ENCODE measurements at places on chromosomes 3 and 15.

DNA sequence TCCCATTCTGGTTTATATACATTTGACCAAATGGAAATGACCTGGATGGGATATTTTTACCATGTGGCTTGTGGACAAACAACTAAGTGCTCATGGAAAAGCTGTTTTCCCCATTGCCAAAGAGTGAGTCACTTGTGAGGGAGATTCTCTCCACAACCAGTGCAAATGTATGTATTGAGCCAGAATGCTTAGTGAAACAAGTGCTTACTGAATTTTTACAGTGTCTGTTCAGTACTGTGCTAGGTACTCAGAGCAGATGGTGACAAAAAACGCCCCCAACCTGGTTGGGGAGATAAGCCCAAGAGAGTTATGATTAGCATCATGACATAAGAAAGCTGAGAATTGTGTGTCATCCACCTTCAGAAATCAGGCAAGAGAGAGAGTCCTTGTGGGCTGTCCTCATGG, 2.3 kb downstream of the CHP1 start:
- DNase-seq, result no peak

DNA sequence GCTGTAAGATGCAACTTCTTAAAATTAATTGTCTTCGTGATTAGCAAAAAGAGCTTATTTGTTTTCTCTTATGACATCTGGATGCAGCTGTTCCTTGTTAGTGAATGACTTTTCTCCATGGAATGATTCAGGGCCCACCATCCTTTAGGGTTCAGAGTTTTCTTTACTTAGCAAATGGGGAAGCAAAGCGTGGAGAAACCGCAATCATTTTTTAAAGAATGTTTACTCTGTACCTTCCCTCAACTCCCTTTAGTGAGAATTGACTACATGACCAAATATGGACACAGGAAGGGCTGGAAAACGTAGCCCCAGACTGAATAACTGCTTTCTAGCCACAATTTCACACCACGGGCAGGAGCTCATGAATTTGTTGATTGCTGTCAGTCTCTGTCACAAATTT, 130.1 kb downstream of the EDEM1 start:
- no peak for DNase-seq

- no peak for DNase-seq
These were observed 108.4 kb downstream of the ADAMTSL3 start for GRCh38 chr15:83762367-83762766.

DNA sequence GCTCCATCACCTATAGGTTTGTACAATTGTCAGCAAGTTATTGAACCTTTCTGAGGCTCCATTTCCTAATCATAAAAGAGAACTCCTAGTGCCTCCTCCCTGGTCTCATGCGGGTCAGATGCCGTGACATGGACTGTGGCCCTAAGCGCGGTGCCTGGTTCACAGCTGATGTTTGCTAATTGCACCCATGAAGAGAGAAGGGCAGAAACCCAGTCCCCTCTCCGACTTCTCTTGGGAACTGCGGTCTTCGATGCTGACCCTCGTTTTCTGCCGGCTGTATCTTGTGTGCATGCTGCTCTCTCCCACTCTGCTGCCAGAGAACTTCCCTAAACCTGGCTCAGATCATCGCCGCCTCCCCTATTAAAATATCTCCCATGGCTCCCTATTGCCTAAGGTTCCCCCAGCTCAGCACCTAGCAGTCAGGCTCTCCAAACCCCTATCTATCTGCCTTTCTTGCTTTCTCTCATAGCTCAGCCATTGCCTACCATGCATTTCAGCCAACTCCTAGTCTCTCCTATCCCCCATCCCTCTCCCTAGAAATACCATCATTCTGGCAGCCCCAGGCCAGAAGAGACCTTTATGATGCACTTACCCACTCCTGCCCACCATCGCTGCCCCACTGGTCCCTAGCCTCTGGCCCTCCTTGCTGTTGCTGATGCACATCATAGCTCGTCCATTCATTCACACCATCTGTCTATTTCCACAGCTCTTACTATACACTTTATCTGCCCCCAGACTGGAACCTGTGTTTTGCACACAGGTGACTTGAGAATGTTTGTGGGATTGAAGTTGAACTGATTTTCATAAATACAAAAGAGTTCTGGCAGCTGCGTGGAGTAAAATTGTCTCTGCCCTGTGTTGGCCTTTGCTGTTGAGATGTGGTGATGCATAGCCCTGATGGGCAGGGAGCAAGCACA, 6.6 kb downstream of the ISG20 start:
- no peak for DNase-seq

GRCh38 chr3:151268267-151269235, 9.8 kb downstream of the P2RY14 start:
- DNase-seq, result no peak

DNA sequence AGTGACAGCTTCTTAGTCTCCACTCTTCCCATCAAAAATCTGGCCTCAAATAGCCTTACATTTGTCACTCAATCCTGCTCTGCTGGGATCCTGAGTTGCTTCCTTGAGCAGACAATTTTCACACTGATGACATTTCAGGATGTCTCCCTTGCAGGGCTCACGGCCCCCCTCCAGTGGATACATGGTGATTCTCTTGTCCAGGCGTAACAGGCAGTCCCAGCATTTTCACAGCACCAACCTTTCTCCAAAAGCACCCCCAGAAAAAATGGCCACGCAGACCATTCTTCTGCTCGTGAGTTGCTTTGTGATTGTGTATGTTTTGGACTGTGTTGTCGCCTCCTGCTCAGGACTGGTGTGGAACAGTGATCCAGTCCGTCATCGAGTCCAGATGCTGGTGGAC, 47.4 kb upstream of the WNT7A start:
- DNase-seq, result no peak

DNA sequence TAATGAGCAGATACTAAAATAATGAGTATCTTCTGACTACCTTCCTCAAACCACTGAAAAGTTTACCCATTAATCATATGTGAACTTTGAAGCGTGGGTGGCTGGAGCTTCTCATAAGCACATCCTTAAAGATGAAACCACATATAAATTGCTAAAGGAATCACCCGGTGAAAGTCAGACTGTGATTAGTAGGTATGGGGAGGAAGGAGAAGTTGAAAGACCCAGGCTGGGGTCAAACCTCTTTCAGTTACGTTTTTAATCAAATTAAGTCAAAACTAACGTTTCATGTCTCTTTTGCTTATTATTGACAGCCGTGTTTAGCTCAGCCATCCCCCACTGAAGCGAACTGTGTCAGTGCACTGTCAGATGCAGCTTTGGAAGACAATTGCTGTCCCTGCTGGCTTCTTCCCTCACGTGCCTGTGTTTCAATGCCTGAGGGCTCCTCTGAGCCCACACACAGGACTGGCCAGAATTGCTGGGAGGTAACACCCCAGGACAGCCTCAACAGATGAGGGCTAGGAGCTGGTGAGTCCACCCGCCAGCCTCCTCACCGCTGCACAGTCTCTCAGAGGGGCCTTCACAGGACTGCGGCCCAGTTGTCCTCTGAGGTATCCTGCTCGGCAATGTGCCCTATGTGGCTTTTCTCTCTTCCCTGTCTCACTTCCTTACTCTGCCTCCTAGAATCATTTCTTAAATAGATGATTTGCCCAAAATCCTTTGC, 29.3 kb upstream of the SH3BP5 start:
- DNase-seq, result no peak

DNA sequence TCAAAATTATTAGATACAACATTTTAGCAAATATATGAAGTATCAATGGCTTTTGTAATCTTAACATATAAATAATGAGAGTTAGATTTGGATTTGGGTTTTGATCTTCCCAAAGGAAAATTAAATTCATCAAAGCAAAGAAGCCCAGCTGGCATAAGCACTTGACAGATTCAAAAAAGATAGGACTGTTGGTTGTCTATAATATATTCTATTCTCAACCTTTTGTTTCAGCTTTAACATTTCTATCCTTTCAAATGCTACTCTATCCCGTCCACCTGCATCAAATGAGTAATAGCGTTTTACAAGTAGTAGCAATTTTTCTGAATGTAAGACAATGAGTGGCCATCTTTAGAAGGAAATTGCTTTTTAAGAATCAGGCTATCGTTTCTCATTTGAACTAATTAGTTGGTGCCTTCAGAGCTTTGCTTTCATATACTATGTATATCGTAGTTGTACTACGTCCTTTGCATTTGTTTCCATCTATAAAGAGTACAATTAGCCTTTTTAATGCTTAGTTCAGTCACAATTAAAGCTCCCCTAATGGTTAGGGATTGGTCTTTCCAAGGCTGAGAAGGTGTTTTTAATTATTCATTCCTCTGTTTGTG, 278.0 kb downstream of the UBE2E2 start:
- no peak for DNase-seq

Data from Caki2 (cell line).